ENCODE measurements at places on chromosomes 3 and 15.

- DNase-seq: no peak
Observed at GRCh38 chr3:194395212-194395611, 3.9 kb downstream of the GP5 start.

DNA sequence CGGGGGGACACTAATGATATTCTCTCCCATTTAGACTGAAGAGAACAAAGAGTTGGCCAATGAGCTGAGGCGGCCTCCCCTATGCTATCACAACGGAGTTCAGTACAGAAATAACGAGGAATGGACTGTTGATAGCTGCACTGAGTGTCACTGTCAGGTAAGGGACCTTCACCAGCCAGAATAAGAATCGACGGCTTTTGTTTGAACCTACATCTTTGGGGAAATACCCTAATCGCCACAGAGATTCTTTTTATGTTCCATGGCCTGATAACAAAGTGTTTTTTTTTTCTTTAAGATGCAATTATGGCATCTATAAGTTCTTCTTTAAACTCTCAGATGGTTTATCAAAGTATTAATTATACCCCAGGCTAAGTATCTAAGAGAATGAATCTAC lies 3.4 kb downstream of the THBS1 start:
- no peak for DNase-seq

DNA sequence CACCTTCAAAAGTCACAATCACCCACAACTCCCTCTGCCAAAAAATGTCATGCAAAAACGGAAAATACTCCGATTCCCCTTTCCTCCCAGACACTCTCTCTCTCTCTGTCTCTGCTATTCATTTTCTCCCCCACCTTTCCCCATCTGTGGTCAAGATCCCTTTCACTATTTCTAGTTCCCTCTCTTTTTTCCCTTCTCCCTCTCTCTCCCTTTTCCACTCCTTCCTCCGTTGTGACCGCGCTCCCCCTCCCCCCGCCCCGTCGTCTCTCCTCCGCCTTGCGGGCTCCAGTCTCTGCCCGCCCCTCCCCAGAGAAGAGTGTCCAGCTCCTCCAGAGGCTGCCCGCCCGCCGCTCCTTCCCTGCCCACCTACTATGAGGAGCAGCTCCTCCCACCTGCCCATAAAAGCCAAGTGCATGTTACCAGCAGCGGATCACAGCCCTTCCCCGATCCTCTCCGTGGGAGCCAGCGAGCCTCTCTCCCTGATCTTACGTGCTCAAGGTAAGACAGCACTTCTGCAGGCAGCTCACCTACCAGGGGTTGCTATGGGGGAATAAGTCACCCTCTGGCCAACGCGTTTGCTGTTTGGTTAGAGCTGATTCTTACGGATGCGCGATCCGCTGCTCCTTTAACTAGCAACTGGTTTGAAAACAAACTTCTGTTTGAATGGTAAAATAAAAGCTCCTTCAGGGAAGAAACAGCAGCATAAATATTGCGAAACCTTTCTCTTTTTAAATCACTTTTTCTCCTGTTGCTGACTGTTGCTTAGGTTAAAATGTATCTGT lies at the start of gene COL8A1:
COL8A1 (plus strand) TSS at position 428 of the 782 bp plus-strand sequence. CDS start 152,089 bp downstream, outside the sequence.
- no peak for DNase-seq

DNA sequence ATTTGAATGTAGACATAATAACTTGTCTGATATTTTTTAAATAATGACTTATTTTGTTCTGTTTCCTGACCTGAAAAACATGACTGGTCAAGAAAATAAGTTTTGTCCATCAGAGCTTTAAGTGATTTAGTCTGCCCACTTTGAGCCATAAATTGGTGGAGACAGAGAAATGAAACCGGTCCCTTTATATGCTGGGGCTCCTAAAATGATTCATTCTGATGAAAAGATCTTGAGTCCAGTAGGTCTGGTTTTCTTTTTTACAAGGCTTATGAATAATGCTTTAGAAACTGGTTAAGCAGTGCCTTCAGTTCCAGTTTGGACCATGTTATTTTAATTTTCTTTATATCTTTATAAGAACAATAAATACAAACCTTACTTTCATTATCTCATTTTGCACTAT lies 293.2 kb downstream of the DIPK2A start:
- DNase-seq: no peak

GRCh38 chr3:160213191-160213590 lies 12.0 kb upstream of the C3orf80 start:
- DNase-seq: no peak

- DNase-seq: no peak
Observed at GRCh38 chr15:78977091-78977571, 32.3 kb upstream of the CTSH start.

GRCh38 chr3:128922804-128923459 lies 43.5 kb downstream of the ACAD9 start:
- DNase-seq: peak; percentile 36

- no peak for DNase-seq
Observed at GRCh38 chr3:81451611-81452010, 309.8 kb downstream of the GBE1 start.

DNA sequence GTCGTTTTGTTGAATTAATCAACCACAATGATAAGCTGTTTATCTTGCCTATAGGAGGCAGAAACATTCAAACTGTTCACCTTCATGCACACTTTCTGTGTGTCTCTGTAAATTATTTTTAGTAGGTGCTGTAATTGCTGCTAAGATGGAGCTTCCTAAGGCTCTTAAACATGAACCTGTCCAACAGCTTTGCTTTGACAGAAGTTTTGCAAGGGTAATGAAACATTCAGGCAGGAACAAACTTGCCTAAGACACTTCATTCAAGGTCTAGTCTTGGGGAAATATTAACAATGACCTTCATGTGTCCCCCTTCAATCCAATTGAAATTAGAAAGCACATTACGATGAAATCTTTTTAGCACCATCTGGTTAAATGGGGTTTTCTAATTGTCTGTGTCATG lies 156.1 kb downstream of the DIPK2A start:
- no peak for DNase-seq

DNA sequence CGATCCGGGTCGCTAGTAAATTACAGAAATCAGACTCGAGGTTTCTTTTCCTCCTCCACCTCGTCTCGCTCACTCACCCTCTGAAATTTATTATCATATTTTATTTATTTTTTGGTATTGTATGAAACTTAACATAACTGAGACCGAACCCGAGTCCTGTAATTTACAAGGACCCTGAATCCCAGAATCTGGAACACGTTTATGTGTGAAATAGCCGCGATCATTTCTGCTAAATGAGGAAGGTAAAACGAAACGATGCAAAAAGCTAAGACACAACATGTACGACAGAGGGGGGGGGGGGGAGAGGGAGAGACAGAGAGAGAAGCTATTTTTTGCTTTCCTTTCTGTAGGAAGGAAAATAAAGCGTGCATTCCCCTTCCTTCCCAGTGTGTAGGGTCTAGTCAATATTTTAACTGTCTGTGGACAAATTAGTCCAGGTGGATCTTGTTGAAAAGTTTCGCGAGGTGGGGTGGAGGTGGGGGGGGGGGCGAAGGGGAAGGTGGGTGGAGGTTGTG lies 1.6 kb downstream of the BBX start:
- no peak for DNase-seq

DNA sequence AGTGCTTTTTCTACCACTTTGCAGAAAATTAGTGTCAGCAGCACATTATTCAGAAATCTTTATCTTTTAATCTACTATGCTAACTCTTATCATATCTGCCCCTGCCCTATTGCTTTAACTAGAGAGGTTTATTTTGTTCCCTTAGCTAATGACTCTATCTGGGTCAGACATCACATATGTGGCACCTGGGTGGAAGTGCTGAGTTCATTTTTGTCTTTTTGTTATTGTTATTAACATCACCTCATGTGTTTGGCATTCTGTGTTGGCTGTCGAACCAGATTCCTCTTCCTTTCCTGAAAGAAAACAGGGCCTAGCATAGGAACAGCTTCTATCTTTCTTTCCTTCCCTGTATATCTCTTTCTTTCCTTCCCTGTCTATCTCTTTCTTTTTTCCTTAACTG lies 100.7 kb downstream of the RBMS3 start:
- DNase-seq: no peak

GRCh38 chr3:115022835-115023398 lies 124.2 kb downstream of the ZBTB20 start:
- DNase-seq: no peak

- DNase-seq: no peak
Observed at GRCh38 chr3:149245738-149246451, 24.3 kb upstream of the CP start.

Data from stimulated activated CD4-positive, alpha-beta T cell treated with anti-CD3 and anti-CD28 coated beads, Interleukin-4, amount 100 ng/mL, for 48 hours (primary cell).